ENCODE measurements at places on chromosomes 11 and 22.

- no peak for DNase-seq
Observed at GRCh38 chr11:119572481-119573424, 149.8 kb upstream of the THY1 start.

DNA sequence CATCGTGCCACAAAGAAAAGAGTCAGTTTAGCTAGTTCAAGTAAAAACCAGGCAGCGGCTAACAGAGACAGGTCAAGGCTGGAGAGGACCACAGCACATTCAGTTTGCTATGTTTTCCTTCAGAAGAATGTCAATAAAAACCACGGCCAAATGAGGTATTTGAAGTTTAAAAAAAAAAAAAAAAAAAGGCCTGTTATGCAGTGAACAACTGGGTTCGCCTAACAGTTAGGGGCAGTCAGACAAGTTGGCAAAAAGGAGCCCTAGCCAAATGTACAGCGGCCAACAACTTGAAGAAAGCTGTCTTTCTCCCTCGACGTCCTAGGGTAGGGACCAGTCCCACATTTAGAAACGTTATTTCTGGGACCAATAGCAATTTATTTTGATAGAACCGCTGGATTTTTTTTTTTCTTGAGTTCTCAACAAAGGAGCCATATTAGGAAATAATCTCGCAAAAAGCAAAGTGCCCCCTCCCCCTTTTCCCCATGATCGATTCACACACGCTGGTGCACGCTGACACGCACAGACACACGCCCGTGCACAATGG lies 237.8 kb downstream of the TTC28 start:
- no peak for DNase-seq

GRCh38 chr11:38937709-38938108 lies 2339.7 kb upstream of the RAG2 start:
- no peak for DNase-seq

GRCh38 chr11:115539844-115540243 lies 35.6 kb upstream of the CADM1 start:
- no peak for DNase-seq

DNA sequence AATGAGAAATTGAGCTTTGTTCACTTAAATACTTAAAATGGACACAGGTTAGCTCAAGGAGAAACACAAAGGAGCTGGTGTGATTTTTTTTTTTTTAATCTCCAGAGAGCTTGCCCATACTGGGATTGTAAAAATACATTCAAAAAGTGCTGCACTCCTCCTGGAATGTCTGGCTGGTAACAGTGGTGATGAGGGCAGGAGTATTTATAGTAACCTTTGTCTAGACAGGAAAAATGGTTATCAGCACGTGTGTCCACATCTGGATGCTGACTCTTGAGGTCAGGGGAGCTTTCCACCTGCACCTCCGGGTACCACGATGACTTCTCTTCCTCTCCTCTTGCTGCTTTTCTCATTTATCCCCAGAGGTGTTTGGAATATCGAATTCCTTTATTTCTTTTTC lies 30.1 kb downstream of the EXT2 start:
- no peak for DNase-seq

GRCh38 chr11:100638648-100639047 lies 48.4 kb upstream of the ARHGAP42 start:
- DNase-seq: no peak

- no peak for DNase-seq
Observed at GRCh38 chr11:11076276-11076675, 218.4 kb upstream of the ZBED5 start.

Data from activated CD4-positive, alpha-beta T cell treated with anti-CD3 and anti-CD28 coated beads for 48 hours (primary cell).